ENCODE measurements at places on chromosomes 11 and 22. TPM values are rescaled to one million over a fixed set of nuclear protein-coding genes. Genes with fewer than 3 reads are reported as not detected.

DNA sequence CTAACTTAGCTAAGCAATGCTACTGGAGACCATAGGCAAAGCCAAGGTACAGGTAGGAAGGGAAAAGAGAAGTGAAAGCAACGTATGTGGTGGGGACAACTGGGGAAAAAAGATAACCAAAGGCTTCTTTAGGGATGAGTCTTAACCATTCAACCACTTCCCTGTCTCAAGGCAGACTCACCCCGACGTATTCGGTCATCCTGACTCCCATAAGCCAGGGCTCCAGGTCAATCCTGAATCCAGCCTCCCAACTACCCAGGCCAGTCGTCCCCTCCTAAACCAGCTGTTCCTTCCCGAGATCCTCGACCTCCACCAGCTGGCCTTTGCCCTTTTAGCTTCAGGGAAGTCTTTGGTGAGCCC lies 330 bp downstream of the ACP2 start:
- H3K27ac ChIP-seq: peak overlapping the region; percentile 95
- DNase-seq: no peak
- H3K27me3 ChIP-seq: no peaks in the 10 kb centered on the region
- peak overlapping the region; percentile 93 for H3K4me3 ChIP-seq
- peaks cover 19% of the 10 kb centered on the region for H3K4me1 ChIP-seq

GRCh38 chr11:81253244-81253643 lies 1480.4 kb downstream of the FAM181B start:
- DNase-seq: no peak
- no peak overlapping the region for H3K27ac ChIP-seq
- H3K4me3 ChIP-seq: no peak overlapping the region
- peaks cover 3% of the 10 kb centered on the region for H3K27me3 ChIP-seq
- H3K4me1 ChIP-seq: peaks cover 5% of the 10 kb centered on the region
- H3K36me3 ChIP-seq: no peaks in the 10 kb centered on the region

GRCh38 chr11:74570266-74571061 lies 21.9 kb upstream of the POLD3 start:
- H3K27me3 ChIP-seq: no peaks in the 10 kb centered on the region
- no peak for DNase-seq
- no peaks in the 10 kb centered on the region for H3K4me1 ChIP-seq
- H3K27ac ChIP-seq: no peak overlapping the region

GRCh38 chr22:26949193-26949592 lies 291.8 kb downstream of the MIAT start:
- peaks cover 1% of the 10 kb centered on the region for H3K27me3 ChIP-seq
- peak overlapping the region; percentile 34 for H3K27ac ChIP-seq
- H3K4me3 ChIP-seq: no peak overlapping the region
- H3K4me1 ChIP-seq: peaks cover 11% of the 10 kb centered on the region
- no peak for DNase-seq

Gene MDK
- 127 TPM for total RNA-seq

Gene GGTLC3
- total RNA-seq: not detected

GRCh38 chr11:66046901-66047300 lies 2.1 kb downstream of the GAL3ST3 start:
- peaks cover 32% of the 10 kb centered on the region for H3K4me1 ChIP-seq
- DNase-seq: no peak
- H3K4me3 ChIP-seq: no peak overlapping the region
- H3K27ac ChIP-seq: no peak overlapping the region

GRCh38 chr11:18697576-18697975 lies 1.0 kb upstream of the TMEM86A start:
- H3K4me3 ChIP-seq: no peak overlapping the region
- H3K27ac ChIP-seq: no peak overlapping the region
- peaks cover 19% of the 10 kb centered on the region for H3K4me1 ChIP-seq

Gene UCP3
- 1.3 TPM for total RNA-seq

Gene RIMBP3C
- 0.38 TPM for total RNA-seq

Gene HORMAD2
- not detected for total RNA-seq

Gene OR51I2
- total RNA-seq: not detected
